ENCODE measurements at places on chromosomes 4 and X.

GRCh38 chrX:39857780-39858179 is 240.0 kb downstream of the BCOR start:
- no peak for DNase-seq

DNA sequence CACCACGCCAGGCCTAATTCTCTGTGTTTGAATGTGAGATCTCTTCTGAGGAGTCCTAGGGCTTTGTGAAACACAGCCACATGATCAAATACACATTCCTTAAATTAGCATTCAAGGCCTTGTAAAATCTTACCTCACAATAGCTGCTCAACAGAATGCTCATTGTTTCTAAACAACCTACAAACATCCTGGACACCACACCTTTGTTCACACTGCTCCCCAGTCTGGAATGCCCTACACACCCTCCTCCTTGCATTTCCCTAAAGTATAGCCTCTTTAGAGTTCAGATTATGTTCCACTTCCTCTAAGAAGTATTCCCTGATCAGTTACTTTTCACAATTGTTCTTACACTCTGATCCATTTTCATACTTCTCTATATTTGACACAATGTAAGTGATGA is 110.6 kb downstream of the AGTR2 start:
- no peak for DNase-seq

DNA sequence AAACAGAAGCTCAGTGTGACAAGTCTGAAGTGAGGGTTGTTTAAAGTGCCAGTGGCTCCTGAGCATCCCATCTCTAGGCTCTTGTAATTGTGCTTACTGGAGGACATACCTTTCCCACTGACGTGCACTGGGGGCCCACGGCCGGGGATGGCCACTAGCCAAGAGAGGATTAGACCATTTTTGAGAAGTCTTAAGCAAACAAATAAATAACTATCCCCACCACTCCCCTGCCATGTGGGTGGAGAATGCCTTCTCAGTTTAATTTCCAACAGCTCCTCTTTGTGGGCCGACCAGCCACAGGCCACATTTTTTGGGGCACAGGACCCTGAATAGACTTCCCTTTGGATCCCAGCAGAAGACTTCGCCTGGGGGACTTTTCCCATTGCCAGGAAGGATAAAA is 125.0 kb upstream of the MSX1 start:
- no peak for DNase-seq

GRCh38 chr4:185651137-185651677 is 115.9 kb upstream of the PDLIM3 start:
- DNase-seq: no peak

GRCh38 chrX:2450681-2451080 is 50.1 kb downstream of the DHRSX start:
- no peak for DNase-seq

GRCh38 chr4:34412911-34413310 is 1831.4 kb downstream of the ARAP2 start:
- no peak for DNase-seq

DNA sequence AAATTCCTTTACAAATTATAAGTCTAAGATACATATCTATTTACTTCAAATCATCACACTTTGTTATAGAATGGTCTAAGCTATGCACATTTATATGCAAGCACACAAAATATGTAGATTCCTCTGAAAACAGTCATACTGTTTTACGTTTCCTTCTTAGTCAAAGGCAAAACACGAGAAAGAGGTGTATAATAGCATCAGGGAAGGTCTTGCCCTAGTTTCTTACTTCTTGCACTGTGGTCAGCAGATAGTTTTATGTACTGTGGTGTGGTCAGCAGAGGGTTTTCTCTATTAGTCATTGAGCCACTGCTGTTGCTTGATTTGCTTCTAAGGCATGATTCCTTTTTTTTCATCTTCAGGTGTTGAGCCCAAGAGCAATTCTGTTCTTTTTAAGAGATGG is 117.7 kb downstream of the ADAM29 start:
- DNase-seq: no peak

DNA sequence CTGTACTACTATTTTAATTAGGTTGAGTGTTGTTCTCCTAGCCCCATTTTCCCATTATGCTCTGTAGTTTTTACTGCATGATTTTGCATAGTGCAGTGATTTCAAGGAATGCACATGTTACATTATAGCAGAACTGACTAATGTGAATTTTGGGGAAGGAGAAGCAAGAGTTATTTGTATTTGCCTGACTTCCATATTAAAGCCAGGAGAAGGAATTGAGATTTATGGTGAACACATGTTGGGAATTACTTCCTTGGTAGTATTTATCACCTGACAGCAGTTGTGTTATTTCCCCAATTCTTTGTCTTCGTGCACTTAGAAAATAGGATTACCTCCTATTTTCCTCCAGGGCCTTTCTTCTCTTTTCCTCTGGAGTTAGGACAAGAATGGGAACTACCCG is 3.2 kb downstream of the TMEM144 start:
- no peak for DNase-seq

- no peak for DNase-seq
Measured at GRCh38 chr4:26432419-26432818, 57.9 kb downstream of the CCKAR start.

DNA sequence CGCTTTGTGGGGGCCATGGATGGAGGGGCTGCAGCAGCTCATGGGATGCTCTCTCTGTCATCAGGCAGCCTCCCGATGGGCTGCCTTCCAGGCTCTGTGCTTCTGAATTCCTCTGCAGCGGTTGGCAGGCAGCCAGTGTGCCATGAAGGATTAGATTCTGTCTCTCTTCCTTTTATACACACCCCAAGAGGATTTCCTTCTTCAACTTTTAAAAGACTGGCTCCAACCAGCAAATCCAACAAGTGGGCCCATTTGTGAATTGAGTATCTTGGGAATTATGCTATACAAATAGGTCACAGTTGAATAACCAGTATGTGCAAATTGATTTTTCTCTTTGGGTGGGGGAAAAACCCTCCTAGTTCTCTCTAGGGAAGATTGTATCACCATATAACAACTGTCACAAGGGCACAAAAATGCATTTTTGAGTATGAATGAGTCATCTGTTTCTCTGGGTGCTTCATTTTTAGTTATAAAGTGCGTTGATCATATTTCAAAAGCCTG is 96.8 kb upstream of the FAT1 start:
- DNase-seq: no peak

- no peak for DNase-seq
Measured at GRCh38 chr4:118991686-118992085, 103.0 kb downstream of the SYNPO2 start.

- DNase-seq: no peak
Measured at GRCh38 chr4:148055844-148056243, 324.0 kb downstream of the ARHGAP10 start.

DNA sequence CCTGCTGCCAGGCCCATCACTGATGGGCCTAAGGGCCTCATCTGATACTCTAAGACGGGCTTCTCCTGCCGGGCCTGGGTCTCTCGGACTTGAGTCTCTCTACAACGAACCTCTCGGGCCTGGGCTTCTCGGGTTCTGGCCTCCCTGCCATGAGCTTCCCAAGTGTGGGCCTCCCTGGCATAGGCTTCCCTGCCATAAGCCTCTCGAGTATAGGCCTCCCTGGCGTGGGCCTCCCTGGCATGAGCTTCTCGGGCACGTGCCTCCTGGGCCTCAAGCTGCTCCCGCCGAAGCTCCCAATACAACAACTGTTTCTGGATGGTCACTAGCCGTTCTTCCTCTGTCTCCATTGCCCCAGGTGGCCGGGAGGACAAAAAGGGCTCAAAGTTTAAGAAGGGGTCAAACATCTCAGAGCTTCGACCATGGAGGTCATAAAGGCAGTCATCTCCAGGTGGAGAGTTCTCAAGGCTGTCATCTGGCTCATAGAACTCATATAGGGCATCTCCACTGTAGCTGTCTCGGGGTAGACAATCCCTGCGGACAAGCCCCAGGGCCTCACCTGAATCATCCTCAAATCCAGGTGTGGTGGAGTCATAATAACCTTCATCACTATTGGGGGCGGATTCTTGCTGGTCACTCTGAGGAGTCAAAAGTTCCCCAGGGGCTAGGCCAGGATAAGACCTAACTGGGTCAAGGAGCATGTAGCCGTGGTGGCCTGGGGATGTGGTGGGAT is 14.1 kb downstream of the AMER1 start:
- no peak for DNase-seq

- DNase-seq: no peak
Measured at GRCh38 chr4:58064653-58065052, 954.5 kb upstream of the IGFBP7 start.

- DNase-seq: no peak
Measured at GRCh38 chr4:175874306-175874705, 62.2 kb upstream of the GPM6A start.

- DNase-seq: no peak
Measured at GRCh38 chr4:186792728-186793366, 69.2 kb upstream of the FAT1 start.

DNA sequence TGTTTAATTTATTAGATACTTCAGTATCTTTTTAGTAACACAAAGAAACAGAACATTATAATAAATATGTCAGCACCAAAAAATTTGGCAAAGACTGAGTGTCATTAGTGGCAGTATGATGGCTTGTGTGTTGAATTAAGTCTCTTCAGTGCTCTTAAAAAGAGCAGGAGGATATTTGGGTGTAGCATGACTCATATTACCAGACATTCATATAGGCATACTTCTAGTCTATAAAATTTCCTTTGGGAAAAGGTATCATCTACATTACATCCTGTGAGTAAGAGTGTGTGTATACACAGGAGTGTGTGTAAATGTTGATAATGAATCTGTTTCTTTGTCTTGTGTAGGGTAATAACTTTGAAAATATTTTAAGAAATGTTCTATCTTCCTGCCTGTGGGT is 135.7 kb downstream of the CNKSR2 start:
- no peak for DNase-seq

- DNase-seq: no peak
Measured at GRCh38 chr4:39770005-39770404, 72.1 kb downstream of the UBE2K start.

DNA sequence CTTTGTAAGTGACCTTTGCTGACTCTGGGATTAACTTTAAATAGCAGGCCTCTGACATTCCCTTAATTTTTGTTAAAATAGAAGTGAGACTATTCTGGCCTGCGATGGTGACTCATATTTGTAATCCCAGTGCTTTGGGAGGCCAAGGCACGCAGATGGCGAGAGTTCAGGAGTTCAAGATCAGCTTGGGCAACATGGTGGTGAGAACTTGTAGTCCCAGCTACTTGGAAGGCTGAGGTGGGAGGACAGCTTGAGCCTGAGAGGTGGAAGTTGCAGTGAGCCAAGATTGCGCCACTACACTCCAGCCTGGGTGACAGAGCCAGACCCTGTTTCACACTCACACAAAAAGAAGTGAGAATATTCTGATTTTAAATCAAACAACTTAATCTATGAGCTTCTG is 27.3 kb downstream of the ZNF330 start:
- no peak for DNase-seq

DNA sequence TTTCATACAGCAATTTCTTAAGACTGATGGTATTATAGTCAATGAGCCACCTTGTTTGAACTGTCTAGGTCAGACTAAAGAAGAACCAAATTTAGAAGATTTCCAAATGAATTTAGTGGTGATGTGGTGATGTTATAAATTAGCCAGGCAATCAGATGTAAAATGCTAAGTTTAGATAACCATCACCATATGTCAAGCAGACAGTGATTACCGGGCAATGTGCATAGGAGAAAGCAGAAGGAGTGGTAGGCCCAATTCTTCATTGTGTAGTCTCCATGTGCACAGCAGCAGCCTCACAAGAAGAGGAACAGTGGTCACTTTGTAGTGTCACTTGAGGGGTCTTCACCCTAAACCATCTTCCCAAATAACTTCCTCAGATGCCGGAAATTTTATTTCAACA is 198.8 kb downstream of the ANTXR2 start:
- DNase-seq: no peak

DNA sequence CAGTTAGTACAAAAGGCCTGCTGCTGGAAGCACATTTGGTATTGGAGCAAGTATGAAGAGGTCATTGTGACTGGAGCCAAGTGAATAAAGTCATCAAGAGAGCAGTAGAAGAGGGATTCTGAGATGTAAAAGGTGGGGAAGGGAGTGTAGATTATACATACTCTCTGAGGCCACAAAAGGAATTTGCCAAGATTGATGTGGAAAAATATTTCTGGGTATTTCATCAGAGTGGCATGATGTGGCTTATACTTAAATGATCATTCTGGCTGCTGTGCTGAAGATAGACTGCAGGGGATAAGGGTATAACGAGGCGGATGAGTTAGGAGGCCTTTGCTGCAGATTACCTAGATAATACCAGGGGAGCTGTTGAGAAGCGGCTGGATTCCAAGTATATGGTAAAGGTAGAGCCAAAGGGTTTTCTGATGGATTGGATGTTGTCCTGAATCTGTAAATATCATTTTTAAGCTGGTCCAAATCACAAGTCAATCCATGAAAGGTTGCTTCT is 231.8 kb upstream of the AGA start:
- DNase-seq: no peak

DNA sequence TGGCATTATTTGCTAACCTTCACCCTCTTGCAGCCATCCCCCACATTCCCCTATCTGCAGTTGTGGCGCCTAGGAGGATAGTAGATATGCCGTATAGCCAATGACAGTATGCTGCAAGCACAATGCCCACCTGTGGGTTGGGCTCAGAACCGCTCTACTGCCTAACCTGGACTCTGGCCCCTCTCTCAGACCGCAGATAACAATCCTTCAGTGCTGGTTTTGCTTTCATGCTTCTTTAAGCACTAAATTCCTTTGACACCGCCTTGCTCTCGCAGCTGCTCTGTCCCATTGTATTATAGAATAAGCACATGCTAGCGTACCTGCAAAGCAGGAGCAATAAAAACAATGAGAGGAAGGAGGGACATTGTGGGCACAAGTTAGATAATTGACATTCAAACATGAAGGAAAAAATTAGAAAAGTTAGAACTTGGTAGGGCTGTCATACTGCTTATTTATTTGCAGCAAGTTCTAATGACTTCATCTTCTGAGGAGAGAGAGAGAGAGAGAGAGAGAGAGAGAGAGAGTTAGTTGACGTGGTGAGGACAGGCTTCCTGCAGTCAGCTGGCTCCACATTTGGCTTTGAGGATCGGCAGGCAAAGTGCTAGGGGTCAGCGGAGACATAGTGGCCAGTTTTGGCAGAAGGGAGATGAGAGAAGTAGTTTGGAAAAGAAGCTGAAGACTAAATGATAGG is 55.8 kb downstream of the WWC2 start:
- DNase-seq: no peak

- no peak for DNase-seq
Measured at GRCh38 chr4:51963841-51964517, 56.2 kb downstream of the LRRC66 start.

GRCh38 chr4:16230308-16230707 is 4.0 kb upstream of the TAPT1 start:
- no peak for DNase-seq

DNA sequence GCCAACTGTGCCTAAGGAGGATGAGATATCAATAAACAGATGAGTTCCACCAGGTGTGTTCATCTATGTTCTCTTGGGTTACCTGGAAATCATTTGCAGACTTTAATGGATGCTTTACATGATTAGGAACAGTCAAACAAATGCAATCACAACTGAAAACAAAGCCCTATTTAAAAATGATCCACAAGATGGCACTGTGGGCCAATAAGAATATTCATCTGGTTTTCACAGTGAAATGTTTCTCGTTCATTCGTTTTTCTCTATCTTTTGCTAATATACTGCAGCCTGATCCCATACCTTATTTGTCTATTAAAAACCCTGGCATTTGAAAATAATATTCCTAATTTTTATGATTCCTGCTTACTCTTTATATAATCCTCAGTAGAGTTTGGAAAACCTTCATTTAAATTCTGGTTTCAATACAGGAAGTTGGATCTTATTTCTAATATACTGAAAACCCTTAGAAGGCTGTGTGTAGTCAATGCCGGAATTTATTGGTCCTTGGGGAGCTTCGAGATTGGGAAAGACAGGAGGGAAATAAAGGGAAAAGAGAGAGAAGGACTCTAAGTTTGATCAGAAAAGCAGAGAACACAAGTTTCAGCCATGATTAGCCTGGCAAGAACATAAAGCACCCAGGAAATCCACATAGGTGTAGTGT is 63.8 kb upstream of the TAPT1 start:
- DNase-seq: no peak

Data from NCI-H2107 (cell line).